ENCODE measurements at places on chromosomes 1 and 21. TPM values are rescaled to one million over a fixed set of nuclear protein-coding genes. Genes with fewer than 3 reads are reported as not detected.

Gene CSF1
- 5.8 TPM for polyA plus RNA-seq

Gene SMCP
- polyA plus RNA-seq: not detected

Gene ZNF593OS
- 0.26 TPM for polyA plus RNA-seq

Gene UTS2
- polyA plus RNA-seq: 0.45 TPM
